Activated CD4-positive, CD25-positive, alpha-beta regulatory T cell treated with anti-CD3 and anti-CD28 coated beads, Interleukin-2, amount 50 U/mL, for 16 hours (primary cell): ENCODE measurements at places on chromosomes 1 and 21.

GRCh38 chr1:177032434-177032833 is 132.1 kb downstream of the ASTN1 start:
- DNase-seq: no peak

DNA sequence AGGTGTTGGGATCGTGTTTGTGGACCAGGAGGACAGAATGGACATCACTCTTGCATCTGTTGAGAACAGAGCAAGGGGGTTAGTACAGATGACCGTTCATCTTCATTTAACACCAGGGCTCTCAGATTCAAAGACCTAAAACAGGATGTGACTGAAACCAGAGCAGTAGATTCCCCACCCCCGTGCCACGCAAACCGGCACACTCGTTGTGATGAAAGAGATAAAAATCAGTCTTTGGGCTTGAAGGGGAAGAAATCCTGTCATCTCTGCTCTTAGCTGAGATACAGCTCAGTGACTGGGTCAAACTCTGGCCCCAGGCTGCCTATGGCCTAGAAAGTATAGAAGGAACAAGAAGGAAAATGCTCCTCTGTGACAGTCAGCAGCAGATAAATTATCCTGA is 146.2 kb upstream of the KRTAP19-8 start:
- DNase-seq: peak; percentile 53

DNA sequence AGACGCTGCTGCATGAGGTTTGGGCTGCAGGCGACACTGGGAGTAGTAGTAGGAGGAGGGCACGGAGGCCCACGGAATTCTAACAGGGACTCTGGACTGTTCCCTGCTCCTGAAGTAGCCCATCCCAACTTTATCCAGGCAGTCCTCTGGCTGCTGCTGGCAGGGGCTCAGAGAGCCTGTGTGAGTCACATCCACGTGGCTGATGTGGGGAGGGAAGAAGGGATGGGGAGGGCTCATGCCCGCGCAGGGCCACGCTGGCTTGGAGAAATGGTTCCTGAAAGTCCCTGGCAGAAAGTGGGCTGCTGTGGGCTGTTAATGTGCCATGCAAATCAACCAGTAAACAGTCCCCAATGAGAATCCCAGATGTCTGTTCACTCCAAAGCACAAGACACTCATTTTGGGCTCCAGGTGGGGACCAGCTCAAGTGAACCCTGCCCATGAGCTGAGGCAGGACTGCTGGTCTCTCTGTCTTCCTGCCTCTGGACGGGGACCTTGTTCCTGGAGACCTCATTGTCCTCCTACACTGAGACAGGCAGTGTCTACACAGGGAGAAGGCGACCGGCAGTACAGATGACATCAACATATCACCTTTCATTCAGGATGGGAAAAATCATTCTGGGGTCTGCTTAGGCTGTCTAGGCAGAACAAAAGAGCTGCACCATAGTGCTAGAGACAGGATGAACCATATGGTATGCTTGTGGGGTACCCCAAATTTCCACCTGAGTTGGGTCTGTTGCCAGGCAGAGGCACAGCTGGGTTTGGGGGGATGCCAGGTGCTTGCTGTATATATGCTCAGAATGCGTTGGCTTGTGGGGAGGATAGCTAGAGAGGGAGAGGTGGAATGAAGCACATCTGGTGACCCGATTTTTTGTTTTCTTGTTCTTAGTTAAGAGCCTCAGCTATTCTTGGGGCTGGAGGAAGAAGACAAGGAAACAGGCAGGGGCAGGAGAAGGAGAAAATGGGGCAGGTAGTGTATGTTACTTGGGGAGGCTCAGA is 57.9 kb upstream of the FMOD start:
- DNase-seq: no peak

DNA sequence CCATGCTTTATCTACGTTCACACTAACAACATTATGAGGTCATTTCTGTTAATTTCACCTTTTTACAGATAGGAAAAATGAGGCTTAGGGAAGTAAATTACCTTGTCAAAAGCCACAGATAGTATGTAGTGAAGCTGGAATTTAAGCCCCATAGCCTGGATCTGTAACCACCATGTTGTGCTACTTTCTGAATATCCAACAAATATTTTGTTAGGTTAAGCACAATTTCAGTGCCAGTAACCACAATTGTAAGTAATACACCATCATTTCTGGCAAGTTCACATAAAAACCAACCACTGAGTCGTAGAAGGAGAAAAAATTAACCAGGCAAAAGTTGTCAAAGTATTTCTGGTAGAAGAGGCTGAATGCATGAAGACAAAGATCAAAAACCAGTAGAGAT is 593.1 kb upstream of the CAMK1G start:
- no peak for DNase-seq

GRCh38 chr1:202122639-202123335 is at the start of gene GPR37L1:
GPR37L1 (plus strand) TSS chr1:202122917; CDS start chr1:202122964, 47 bp downstream.
- no peak for DNase-seq

GRCh38 chr1:53334781-53335180 is 6.9 kb upstream of the LRP8 start:
- no peak for DNase-seq

DNA sequence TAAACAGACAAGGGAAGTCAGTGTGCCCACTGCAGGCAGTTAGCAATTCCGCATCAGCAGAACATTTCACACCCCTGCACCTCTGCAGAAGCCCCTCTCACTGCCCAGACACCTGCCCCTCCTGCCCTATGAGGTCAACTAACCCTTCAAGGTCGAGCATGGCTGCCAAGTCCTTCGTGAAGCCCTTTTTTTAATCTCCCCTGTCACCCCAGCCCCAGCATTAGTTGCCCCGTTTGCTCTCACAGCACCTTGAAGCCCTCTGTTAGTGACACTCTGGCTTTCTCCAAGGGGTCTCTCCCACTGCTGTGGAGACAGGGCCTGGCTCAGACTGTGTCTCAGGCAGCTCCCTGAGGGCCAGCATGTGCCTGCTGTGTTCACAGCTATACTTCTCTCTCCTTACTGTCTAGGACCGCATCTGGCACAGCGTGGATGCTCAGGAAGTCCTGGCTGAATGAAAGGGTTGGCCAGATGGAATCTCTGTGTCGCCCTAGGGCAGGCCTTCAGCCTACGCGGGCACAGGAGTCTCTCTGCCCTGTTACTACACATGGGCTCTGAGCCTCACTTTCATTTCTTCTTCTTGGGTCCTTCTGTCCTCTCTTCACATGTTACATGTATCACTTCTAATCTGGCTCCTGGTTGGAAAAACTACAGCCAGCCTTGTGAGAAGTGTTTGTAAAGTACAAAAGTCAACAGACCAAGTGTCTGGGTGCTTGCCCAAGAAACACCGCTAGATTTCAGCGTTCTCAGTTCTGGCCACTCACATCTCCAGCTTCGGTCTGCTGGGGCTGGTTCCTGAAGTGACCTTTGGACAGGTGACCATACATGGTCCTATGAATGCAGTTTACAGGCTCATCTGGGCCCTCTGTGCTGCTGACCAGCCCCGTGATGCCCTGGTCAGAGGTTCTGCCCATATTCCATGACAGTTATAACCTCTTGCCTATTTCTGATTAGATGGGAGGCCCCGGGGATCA is 19.7 kb downstream of the SLC2A1 start:
- no peak for DNase-seq
